ENCODE measurements at places on chromosomes 1 and 21.
A peak's percentile ranks its signal among the peaks of the same experiment; 100 is the strongest.

GRCh38 chr1:109370712-109371340 is 26.9 kb downstream of the SORT1 start:
- DNase-seq: peak; percentile 89

DNA sequence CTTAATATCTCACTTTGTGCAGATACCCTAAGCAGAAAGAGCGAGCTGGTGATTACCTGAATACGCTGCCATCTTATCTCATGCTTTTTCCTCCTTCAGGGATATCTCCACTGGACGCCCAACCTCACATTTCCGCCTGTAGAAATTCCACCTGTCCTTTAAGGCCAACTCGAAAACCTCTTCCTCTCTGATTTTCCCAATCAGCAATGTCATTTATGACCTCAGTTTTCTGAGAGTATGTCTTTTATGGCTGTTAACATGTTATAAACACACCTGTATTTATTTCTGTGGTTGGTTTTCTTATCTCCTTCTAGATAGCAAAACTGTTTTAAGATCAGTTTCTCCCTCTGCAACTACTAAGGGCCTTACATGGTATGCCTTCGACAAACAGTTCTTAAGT is 41.1 kb downstream of the CD34 start:
- no peak for DNase-seq

GRCh38 chr21:34695434-34695833 is 26.6 kb downstream of the CLIC6 start:
- DNase-seq: peak; percentile 60

- DNase-seq: no peak
Measured at GRCh38 chr1:41349361-41350054, 11.7 kb upstream of the FOXO6 start.

- no peak for DNase-seq
Measured at GRCh38 chr1:185603158-185603557, 131.0 kb upstream of the HMCN1 start.

- DNase-seq: peak; percentile 66
Measured at GRCh38 chr1:177945943-177946650, 23.8 kb downstream of the SEC16B start.

GRCh38 chr1:9538669-9539164 is 548 bp upstream of the SLC25A33 start:
- no peak for DNase-seq

DNA sequence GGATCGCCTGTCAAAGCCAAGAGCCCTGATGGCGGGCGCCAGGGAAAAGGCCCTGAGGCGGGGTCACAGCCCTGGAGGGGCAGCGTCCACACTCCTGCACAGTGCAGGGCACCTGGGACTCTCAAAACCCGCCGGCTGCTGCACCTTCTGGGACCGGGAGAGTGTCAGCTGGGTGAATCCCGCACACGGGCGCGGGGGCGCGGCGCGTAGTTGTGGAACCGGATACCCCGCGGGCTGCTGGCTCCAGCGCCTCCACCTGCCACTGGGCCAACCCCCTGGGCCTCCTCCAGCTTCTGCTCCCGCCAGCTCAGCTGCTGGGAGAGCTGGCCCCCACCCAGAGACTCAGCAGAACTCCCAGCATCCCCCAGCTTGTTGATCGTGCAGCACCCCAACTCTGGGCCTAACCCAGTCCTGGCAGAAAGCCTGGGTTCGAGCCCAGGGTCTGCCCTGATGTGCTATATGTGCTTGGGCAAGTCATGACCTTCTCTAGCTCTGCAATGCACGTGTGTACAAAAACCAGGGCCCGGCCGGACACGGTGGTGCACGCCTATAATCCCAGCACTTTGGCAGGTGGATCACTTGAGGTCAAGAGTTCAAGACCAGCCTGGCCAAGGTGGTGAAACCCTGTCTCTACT is 33.8 kb downstream of the NECAP2 start:
- no peak for DNase-seq

GRCh38 chr1:15248216-15248615 is 1.2 kb downstream of the FHAD1 start:
- no peak for DNase-seq

DNA sequence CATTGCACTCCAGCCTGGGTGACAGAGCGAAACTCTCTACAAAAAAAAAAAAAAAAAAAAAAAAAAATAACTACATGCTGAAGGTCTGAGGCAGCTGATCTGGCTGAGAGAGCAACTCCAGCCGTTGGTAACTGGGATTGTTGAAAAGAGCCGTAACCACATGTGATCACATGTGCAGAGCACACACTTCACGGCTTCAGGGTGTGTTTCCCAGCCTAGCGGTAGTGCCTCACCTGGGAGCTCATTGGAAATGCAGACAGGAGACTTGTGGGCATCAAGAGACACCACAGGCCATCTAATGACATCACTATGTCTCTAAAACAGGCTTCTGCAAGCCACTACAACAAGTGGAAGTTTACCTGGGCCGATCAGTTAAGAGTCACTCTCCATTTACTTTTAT is 11.8 kb upstream of the OTUD7B start:
- no peak for DNase-seq

GRCh38 chr1:44849575-44850132 is 6.6 kb upstream of the PTCH2 start:
- no peak for DNase-seq

GRCh38 chr21:33761441-33762036 is 119.2 kb downstream of the ITSN1 start:
- peak; percentile 99 for DNase-seq

DNA sequence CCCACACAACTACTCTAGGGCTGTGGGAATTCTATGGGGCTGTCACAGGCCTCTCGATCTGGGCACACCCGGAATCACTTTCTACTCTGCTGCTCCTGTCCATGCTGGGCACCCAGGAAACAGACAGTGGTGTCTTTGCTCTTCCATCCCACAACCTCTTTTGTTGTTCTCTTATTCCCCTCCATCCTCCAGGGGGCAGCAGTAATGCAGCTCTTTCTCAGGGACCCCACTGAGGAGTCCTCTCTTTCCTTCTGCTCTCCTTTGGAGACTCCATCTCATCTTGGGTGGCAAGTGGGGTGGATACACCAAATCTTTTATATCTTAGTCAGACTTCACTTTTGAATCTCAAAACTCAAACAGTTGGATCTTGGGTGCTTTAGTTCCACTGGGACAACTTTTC is 206.3 kb downstream of the HS2ST1 start:
- no peak for DNase-seq

DNA sequence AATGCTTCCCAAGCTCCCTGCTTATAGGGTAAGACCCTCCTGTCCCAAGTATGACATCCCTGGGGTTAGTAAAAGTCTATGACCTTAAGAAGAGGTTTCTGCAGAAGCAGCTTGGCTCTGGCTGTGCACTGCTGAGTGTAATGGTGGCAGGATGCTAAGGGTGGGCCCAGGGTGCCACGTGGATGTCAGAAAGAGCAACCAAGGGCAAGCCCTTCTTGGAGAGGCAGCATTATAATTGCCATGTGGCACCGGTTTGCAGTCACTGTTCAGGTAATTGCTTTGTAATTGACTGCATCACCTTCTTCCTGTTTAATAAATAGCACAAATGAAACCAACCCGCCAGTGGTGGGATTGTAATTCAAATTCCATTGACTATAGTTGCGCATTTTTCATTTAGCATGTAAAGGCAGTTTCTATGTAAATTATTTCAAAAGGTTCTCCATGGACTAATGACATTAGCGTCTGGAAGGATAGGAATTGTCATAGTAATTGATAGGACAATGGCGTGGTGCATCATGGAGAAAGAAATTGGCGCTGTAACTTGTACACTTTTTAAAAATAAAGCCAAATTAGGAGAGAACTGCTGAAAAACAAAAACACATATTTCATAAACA is 490.6 kb upstream of the VAMP3 start:
- no peak for DNase-seq

DNA sequence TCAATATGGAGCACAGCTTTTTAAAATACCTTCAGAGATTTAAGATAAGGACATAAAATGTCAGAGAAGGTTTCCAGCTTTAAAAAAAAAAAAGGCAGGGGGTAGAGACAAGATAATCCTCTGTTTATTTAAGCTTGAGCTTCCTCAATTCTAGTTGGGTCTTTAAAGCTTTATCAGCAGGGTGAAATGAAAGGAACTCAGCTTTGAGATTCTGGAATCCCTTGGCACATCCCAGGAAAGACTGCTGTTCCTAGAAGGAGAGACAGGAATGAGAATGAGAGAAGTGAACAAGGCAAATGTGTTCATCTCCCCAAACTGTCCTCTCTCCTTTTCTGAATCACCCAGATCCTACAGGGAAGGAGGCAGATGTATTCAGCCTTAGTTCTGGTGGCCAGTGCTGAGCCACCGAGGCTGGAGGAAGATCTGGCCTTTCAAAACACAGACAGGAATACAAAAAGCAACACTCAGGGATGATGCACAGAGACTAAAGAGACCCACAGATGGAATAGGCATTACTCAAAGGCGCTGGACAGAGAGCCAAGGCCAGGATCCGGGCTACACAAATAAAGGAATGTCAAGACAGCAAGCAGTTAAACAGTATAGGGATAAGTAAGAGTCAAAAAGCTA is 385.8 kb upstream of the DUSP10 start:
- DNase-seq: no peak

DNA sequence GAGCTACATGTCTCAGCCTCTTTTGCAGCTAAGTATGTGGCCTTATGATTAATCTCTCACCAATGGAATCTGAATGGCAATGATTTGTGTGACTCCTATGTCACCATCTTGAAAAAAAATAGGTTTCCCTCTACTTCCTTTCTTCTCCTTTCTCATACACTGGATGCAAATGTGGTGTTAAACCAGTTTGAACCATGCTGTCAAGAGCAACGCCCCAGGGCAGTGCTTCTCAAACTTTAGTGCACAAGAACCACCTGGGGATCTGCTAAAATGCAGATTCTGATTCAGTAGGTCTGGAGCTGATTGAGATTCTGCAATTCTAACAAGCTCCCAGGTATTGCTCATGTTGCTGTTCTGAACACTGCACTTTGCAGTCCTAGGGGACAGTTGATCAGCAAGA is 44.7 kb upstream of the ZNF644 start:
- DNase-seq: no peak

DNA sequence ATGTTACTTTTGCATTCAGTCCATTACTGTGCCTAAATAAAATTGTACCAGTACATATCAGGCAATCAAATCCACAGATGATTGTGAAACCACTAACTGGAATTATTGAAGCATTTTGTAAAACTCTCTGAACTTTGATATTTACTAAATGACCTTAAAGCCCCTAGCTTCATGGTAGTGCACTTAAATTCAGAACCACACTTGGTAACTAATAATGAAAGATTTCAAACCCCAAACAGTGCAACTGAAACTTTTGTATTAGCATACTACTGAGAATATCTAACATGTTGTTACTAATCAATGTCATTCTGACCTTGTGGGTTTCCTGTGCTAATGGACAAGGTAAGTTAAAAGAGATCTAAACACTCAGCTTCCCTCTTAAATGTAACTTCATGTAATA is at the start of gene CFHR3:
CFHR3 (plus strand) TSS at position 238 of the 400 bp plus-strand sequence; CDS start at position 285, 47 bp downstream.
- no peak for DNase-seq

DNA sequence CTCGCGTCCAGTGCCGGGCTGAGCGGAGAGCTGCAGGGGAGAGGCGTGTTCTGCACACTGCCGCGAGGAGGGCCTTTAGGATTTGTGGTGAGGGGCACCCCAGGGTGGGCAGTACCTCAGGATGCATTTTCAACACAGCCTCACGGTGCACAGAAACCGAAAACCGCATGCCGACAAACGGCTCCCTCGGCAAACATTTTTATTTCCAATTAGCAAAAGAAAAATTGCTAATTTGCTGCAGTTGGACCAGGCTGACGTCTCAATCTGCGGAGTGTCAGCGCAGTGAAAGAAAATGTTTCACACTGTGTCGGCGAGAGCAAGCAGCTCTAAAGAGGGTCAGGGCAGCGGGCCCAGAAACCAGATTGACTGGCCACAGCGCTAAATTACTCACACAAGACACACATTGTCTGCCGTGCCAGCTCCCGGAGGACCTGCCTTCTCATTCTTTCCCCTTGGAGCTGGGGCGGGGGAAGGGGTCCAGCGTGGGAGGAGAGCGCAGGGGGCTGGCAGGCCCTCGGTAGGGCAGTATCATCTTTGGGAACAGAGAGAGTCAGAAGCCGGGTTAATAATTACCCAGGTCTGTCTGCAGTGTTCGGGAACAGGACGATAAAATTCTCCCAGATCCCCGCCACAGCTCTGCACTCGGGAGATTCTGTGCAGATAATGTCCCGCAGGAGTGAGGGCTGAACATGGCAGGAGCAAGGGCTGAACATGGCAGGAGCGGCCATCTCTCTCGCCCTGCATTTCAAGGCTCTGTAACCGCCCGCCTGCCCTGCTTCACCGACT is 150.2 kb downstream of the PRDM16 start:
- DNase-seq: peak; percentile 15

DNA sequence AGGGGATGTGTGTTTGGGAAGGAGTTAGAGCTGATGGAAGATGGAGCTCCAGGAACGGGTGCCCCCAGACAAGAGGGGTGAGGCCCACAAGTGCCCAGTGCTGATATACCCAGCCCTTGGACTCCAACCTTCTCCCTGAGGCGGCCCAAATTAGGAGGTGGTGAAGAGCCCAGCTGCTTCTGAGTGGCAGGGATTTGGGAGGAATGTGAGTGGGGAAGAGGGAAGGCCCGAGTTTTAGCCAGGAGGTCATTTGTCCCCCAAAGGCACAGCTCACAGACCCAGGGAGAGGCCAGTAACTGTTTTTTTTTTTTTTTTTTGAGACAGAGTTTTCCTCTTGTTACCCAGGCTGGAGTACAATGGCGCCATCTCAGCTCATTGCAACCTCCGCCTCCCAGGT is 1.2 kb upstream of the PADI2 start:
- no peak for DNase-seq

- peak; percentile 25 for DNase-seq
Measured at GRCh38 chr1:29687166-29687565, 450.8 kb downstream of the PTPRU start.

DNA sequence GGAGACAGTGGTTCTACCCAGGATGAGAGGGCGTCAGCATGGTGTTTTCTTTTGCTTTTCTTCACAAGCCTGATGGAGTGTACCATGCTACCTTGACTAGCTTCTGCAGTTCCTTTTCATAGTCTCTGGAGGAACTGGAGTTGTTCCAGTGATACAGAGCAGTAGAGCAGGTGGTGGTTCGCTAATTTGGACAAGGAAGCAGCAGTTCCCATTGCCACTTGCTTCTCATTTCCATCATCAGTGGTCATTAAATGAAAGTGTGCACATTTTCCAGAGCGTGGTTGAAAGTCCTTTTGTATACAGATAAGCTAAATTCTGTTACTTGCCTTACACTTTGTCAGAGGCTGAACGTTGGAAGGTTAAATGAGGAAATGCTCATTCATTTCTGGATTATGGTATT is 182.3 kb downstream of the C1orf21 start:
- no peak for DNase-seq

- no peak for DNase-seq
Measured at GRCh38 chr21:34827445-34828235, 158.8 kb downstream of the CLIC6 start.

- DNase-seq: peak; percentile 33
Measured at GRCh38 chr1:232880354-232880753, 70.1 kb upstream of the NTPCR start.

GRCh38 chr21:32566741-32567389 is 18.5 kb downstream of the TCP10L start:
- no peak for DNase-seq

GRCh38 chr1:172141341-172141881 is 279.1 kb upstream of the C1orf105 start:
- DNase-seq: no peak
